ENCODE measurements at places on chromosomes 1 and 21.

DNA sequence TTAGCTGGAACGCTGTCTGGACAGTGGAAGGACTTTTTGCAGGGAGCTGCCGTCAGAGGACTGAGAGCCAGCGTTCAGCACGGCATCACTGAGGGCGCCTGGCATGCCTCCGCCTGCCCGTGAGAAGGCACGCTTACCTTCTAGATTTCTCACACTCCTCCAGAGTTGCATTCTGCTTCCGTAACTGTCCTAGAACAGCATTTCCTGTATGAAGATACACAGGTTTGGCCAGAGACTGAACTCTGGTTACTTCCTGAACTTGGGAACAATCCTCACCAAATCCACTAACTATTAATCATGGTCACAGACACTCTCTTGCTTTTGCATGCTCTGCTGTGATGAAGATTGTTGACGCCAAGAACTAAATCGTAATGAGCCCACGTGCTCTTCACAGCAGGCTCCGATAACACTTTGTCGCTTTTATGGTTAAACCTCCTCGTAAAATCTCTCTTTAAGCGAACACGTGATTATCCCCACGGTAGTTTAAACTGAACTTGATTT lies 93.5 kb downstream of the KIF26B start:
- DNase-seq: no peak

DNA sequence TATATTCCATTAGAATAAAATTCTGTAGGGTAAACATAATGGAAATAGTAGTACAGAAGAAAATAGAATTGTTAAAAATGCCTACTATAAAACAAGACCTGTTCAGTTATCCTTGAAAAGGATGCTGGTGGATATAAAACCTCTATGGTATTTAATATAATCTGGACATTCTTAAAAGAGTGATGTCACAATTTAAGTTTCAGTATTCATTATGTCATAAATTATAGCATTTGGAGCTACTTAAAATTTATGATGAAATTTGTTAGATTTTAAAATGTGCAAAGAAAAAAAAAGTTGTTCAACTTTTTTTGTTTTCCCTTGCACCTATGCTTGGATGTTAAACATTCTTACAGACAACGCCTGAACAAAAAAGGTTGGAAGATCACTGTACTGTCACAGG lies 50.3 kb downstream of the USP48 start:
- DNase-seq: no peak

GRCh38 chr1:61092642-61093041 lies 10.3 kb downstream of the NFIA start:
- no peak for DNase-seq

- no peak for DNase-seq
Measured at GRCh38 chr1:230938924-230939368, 39.7 kb downstream of the TTC13 start.

DNA sequence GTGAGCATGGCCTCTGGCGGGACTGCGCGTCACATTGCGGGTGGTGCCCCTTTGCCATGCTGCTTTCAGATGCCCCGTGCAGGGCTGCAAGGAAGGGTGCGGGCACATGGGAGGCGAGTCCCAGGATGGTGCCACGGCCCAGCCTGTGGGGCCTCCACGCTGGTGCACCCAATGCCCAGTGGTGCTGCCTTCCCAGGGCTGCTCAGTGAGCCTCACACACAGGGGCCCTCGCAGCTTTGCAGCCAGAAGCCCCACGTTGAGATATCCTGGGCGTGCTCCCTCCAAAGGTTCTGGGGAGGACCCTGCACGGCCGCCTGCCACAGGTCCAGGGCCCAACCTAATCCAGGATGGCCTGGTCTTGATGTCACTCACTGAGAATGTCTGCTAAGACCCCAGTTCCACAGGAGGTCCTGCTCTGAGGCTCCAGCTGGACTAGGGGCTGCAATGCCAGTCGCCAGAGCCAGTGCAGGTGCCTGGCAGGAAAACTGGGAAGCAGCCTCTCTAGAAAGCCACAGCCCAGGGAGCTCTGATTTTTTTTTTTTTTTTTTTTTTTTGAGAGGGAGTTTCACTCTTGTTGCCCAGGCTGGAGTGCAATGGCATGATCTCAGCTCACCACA lies 34.1 kb upstream of the PRSS38 start:
- DNase-seq: no peak

DNA sequence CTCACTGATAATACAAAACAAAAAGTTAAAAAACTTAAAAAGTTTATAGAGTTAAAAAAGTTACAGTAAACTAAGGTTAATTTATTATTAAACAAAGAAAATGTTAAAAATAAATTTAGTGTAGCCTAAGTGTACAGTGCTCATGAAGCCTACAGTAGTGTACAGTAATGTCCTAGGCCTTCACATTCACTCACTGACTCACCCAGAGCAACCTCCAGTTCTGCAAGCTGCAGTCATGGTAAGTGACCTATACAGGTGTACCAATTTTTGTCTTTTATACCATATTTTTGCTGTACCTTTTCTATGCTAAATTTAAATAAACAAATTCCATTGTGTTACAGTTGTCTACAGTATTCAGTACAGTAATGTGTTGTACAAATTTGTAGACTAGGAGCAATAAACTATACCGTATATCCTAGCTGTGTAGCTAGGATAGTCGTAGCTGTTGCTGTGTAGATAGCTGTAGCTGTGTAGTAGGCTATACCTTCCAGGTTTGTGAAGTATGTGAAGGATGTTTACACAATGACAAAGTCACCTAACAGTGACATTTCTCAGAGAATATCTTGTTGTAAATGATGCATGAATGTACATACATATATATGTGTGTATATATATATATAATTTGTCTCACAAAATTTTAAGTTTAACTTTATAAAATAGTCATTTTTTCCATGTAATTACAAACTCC lies 140.2 kb downstream of the TGFB2 start:
- no peak for DNase-seq

DNA sequence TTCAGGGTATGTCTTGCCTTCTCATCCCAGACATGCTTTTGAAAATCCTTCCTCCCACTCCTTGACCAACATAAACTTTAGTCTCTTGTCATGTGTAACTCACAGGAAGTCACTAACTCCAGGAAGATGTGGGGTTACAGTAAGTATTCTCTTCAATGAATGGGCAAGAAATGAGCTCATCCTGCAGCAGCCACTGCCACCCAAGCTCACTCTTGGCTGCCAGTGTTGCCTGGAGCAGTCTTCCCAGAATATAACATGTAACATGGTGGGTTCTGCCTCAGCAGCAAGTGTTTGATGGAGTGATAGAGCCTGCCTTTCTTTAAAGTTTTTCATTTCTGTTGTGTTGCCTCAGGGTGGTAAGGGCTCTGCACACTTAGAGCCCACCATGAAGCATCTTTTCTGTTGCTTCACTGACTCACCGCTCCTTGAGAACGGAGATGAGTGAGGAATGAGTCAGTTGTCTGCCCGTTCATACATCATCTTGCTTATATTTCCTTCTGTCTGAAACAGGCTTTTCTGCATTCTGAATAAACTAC lies 187.0 kb downstream of the TPR start:
- DNase-seq: no peak

DNA sequence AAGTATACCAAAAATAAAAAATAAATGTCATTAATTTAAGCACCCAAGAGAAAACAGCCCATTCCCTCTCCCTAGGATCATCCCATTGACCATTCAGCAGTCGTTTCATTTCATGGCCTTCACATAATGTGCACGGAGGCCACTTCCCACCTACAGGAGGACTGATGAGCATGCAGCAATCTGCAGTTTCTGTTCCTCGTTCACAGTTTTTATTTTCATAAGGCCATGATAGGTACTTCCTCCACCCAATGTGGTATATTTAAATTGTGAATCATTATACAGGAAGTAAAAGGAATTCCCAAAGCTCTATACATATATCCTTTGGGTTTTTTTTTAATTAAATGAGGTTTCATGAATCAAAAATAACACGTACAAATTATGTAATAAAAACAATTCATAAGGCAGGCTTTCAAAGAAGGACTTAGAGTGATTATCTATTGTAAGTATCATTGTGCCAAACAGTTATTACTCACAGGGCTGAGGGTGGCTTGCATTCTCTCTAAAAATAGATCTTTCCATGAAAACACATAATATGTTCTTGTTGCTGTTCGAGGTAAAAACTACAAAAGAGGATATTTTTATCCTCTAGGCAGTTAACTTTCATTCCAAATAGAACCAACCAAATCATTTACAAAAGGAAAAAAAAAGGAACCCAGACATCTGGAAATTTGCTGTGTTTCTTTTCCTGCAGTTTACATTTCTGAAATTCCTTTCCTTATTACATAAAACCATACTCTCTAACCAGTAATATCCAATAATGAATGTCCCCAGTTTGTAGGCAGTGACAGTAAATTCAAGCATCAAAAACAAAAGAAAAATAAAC lies 27.5 kb upstream of the SLC44A3 start:
- no peak for DNase-seq

- no peak for DNase-seq
Measured at GRCh38 chr21:42228709-42229220, 9.8 kb downstream of the ABCG1 start.

DNA sequence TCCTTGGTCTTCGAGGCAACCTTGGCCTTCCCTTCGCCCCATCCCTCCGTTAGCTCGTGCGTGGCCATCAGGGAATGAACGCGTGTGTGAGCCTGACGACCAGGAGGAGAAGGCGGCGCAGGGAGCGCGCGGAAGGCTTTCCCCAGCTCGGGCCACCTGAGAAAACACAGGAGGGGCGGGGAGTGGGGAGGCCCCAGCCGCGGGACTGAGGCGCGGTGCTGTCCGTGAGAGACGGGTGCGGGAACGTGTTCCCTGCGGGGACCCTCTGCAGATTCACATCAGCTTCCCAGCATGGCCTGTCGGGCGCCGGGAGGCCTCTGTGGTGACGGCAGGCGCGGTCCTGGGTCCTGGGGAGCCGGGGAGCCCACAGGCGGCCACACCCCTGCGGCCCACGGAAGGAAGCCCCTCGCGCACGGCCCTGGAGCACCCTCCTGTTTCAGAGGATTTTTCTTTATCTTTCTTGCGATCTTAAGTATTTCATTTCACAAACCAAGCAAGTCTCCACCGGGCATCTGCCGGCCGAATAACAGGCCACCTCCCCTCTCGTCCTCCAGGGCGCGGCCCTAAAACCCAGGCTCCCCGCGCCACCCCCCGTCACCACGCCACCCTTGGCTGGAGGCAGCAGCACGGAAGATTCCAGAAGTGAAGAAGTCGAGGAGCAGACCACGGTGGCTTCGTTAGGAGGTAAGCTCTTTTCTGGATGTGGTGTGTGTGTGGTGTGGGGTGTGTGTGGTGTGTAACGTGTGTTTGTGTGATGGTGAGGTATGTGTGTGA lies 66.3 kb downstream of the SLC19A1 start:
- no peak for DNase-seq

GRCh38 chr1:42737257-42737656 lies 2.8 kb downstream of the CLDN19 start:
- no peak for DNase-seq

DNA sequence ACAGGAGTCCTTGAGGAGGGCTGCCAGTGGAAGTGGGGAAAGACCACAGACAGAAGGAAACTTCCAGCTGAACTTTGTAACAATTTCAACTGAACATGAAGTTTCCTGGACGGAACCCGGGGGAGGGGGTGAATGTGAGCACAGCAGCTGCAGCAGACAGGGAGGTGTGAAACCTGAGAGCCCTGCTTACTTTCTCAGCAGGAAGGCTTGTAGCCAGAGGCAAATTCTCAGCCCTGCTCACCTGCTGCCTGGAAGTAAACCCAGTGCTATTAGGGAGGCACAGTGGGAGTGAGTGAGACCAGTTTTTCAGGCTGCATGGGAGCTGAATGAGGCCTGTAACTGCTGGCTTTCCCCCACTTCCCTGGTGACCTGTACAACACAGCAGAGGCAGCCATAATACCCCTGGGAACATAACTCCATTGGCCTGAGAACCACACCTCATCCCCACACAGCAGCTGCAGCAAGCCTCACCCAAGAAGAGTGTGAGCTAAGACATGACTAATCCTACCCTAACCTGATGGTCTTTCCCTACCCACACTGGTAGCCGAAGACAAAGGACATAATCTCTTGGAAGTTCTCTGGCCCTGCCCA lies 9.6 kb upstream of the SPRR2F start:
- DNase-seq: no peak

DNA sequence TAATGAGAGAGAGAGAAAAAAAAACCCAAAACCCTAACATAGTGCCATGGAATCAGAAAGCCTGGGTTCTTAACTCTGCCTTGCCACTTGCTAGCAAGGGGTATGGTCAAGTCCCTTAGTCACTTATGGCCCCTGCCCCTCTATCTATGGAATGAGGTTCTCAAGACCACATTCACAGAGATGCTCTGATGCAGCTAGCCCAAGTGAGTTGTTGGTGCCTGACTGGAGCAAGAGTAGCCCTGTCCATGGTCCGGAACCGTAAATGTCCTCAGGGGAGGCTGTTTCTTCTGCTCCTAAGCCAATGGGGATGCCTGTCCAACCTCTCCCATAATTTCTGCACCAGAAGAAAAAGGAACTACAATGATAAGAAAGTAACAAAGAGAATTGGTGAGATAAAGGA lies 56.8 kb downstream of the CSMD2 start:
- no peak for DNase-seq

- DNase-seq: no peak
Measured at GRCh38 chr21:29360799-29361765, 62.4 kb downstream of the BACH1 start.

- DNase-seq: no peak
Measured at GRCh38 chr1:212920896-212921295, 29.4 kb upstream of the VASH2 start.

GRCh38 chr1:229032375-229032774 lies 238.5 kb upstream of the RAB4A start:
- no peak for DNase-seq

GRCh38 chr1:54471588-54471987 lies 65.4 kb upstream of the SSBP3 start:
- no peak for DNase-seq

GRCh38 chr1:246178717-246179311 lies 328.3 kb downstream of the SMYD3 start:
- DNase-seq: no peak

DNA sequence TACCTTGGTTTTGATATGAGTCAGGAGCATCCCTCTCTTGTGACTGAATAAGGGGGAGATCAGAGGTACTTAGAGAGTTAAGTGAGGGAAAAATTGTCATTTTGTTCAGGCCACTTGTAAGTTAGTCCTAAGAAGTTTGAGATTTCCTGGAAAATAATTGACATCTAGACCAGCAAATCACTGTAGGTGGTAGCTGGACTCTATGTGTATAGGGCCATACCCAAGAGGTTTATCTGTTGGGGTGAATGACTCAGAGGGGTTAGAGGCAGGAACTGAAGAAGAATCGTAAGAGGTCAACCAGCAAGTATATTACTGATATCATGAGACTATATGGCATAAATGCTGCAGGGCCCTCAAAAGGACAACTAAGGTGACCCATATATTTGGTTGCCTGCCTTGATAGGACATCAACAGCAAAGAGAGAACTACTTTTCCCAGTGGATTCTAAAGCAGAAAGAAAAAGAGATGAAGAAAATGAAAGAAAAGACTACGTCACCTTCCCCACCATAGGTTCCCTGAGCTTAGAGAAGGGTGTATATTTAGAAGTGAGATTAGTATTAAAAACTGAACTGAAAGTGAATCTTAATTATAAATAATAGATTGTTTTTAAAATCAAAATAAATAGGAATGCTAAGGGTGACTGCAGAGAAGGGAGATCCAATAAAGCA lies 8.0 kb upstream of the RNPC3 start:
- no peak for DNase-seq

GRCh38 chr1:25828491-25828890 lies 8.7 kb downstream of the MTFR1L start:
- no peak for DNase-seq

GRCh38 chr1:236204656-236205055 lies 62.3 kb downstream of the GPR137B start:
- DNase-seq: no peak

- DNase-seq: peak; percentile 37
Measured at GRCh38 chr1:201709564-201710295, 119.2 kb upstream of the IPO9 start.

- no peak for DNase-seq
Measured at GRCh38 chr1:236143104-236143948, 987 bp downstream of the GPR137B start.

- no peak for DNase-seq
Measured at GRCh38 chr1:84148758-84149157, 4.7 kb downstream of the PRKACB start.
